Stimulated activated CD8-positive, alpha-beta memory T cell treated with anti-CD3 and anti-CD28 coated beads, Interleukin-4, amount 100 ng/mL, for 24 hours (primary cell): ENCODE measurements at places on chromosomes 12 and 14.
A peak's percentile ranks its signal among the peaks of the same experiment; 100 is the strongest.

GRCh38 chr12:46459111-46459510, 86.5 kb upstream of the SLC38A2 start:
- DNase-seq: peak; percentile 7

DNA sequence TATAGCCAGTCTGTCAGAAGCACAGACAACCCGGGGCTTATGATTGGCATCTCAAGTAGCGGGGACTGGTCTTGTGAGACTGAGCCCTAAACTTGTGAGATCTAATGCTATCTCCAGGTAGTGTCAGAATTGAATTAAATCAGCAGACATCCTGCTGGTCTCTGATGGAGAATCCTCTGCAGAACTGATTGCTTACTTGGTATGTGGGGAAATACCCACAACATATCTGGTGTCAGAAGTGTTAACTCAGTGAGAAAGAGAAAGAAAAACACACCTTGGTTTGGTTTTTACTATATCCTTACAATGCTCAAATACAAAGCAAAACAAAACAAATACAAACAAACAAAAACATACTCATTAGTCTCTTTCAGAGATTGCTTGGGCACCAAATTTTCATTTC, 10.0 kb downstream of the SEL1L start:
- no peak for DNase-seq

DNA sequence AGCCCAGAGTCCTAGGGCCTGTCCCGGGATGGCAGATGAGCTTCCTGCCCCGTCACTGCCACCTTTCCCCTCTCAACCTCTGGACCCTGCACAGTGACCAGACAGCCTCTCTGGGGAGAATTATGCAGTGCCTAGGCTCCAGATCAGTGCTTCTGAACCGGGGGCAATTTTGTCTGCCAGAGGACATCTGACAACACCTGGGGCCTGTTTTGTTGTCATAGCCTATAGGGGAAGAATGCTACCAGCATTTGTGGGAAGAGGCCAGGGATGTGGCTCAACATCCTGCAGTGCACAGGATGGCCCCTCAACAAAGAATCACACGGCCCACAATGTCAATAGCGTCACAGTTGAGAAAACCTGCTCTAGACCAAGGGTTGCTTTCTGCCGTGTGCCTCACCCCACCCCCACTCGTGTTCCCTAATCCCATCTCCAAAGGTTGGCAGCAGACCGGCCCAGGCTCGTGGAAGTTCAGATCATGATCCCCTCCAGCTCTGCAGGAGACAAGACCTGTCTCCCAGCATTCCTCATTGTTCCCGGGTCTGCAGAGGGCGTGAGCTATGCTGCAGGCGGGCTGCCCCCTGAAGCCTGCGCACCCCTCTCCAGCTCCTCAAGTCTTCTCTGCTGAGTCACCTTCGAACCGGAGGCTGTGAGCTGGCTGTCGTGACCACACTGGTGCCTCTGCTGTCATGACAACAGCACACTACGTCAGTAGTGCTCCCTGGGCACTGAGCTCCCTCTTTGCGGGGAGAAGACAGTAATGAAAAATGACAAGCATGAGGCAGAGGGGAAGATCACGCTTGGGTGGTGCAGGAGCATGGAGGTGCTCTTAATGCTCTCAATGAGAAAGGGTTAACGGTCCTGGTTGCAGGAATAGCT, 2.0 kb upstream of the GAPDH start:
- DNase-seq: peak; percentile 76

- DNase-seq: no peak
These were observed 105.0 kb downstream of the ETNK1 start for GRCh38 chr12:22729957-22730443.

GRCh38 chr14:100028990-100029677, 36.1 kb upstream of the EVL start:
- DNase-seq: no peak

GRCh38 chr12:57621497-57622292, 10.5 kb downstream of the ARHGEF25 start:
- DNase-seq: peak; percentile 42

DNA sequence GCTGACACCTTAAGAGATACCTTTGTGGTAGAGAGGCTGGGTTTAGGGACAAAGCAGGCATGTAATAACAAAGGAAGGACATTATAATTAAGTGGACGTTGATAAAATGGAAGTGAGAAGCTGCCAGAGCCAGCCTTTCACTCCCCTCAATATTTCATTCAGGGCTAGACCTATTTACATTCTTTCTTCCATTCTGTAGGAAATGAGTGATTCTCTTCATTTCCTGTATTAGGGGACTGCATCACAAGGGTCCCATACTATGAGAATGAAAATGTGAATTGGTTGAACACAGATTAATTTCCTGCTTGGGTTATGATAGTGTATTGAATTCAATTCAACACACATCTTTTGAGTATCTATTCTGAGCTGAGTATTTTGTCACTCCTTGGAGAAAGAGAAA, 143.0 kb downstream of the OTOGL start:
- no peak for DNase-seq

GRCh38 chr14:36271222-36271621, 49.2 kb downstream of the MBIP start:
- DNase-seq: no peak

- no peak for DNase-seq
These were observed 467.0 kb downstream of the MDGA2 start for GRCh38 chr14:47208434-47208833.

GRCh38 chr12:129937426-129937825, 33.6 kb upstream of the TMEM132D start:
- DNase-seq: no peak

- DNase-seq: no peak
These were observed 4.4 kb downstream of the KMT2D start for GRCh38 chr12:49055978-49056754.
